ENCODE measurements at places on chromosomes 5 and 9.

- DNase-seq = no peak
Measured at GRCh38 chr5:111469293-111469896, 42.9 kb downstream of the STARD4 start.

- DNase-seq = no peak
Measured at GRCh38 chr5:45281081-45281480, 415.1 kb downstream of the HCN1 start.

DNA sequence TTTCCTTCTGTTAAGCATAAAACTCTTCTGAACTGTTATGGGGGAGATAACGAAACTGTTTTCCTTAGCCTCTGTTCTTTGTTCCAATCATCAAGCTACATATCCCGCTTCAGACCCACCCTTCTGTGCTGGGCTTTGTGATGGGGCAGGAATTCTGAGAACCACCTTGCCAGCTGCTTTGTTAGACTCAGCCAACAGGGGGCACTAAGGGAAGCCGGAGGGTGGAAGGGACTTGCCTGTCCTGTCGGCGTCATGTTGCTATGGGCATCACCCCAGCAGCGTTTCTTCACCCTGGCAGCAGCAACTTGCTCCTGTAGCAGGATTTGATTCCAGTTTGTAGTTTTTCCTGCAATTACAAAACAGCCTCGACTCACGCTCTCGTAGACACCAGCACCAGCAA is 169.1 kb downstream of the CAAP1 start:
- DNase-seq = no peak

DNA sequence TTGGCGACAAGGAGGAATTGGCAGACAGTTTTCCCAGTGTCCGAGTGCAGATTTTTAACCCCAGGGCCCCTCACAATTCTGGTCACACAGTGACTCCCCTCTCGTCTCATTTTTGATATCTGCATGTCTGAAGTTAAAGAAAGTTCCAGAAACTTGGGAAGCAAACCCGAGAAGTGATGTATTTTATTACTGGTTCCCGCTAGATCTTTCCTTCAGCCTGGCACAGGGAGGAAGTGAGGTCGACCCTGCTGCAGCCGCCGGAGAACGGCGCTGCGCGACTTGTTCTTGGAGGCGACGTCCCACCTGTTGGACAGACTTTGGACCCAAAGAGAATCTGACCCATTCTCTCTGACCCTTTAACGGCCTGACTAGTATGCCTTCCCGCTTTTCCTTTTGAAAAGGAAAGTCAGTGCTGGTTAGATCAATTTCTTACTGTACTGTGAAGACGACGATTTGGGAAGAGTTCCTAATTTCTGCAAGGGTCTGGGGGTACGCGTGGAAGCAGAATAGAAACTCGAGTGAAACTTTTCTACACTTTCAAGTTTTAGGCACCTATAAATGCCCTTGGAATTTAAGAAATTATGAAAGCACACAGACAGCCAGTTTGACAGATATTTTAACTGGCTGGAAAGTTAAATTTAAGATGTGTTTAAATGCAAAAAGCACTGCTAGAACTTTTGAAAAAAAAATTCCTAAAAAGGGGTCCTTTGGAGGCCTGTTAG is 744 bp downstream of the OTULIN start:
- DNase-seq = no peak

DNA sequence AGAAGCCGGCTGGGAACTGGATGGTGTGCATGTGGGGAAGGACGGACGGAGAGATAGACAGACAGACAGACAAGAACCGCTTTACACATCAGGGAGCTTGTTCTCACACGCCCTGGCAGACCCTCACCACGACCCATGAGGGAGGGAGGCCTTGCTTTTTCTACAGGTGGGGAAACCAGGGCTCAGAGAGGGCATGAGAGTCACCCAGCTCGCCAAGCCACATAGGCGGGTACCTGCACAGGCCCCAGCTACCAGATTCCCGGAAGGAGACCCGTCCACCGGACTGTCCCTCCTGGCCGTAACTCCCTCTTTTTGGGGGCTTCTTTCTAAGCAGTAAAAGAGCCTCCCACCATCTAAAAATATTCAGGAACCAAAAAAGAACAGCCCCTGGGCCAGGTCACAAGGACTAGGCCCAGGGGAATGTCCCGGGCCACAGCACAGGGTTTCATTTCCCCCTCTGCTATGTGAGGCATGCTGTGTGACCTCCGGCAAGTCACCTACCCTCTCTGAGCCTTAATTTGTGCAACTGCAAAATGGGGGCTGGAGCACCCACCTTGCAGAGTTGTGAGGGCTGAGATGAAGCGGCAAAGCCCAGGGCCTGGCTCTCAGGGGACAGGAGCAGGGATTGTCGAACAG is 84.4 kb upstream of the SARDH start:
- no peak for DNase-seq

- DNase-seq = no peak
Measured at GRCh38 chr9:12817702-12818101, 42.9 kb downstream of the LURAP1L start.

GRCh38 chr5:60763061-60763460 is 63.1 kb upstream of the DEPDC1B start:
- no peak for DNase-seq

DNA sequence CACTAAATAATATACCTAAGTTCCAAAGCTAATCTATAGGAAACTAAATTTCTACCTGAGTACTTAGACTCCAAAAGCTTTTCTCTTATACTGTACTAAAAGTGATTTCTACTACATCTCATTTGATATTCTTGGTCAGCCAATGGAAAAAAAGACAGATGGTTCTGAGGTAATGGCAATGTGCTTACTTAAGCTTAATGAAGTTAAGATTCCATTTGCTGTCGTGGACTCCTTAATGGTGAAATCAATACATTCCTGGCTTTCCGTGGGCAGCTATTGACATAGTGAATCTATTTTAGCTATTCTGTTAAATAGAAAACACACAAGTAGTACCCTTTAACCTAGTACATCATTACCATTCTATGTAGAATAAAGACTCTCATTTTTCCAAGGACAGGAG is 1825.6 kb upstream of the CDH9 start:
- DNase-seq = no peak

DNA sequence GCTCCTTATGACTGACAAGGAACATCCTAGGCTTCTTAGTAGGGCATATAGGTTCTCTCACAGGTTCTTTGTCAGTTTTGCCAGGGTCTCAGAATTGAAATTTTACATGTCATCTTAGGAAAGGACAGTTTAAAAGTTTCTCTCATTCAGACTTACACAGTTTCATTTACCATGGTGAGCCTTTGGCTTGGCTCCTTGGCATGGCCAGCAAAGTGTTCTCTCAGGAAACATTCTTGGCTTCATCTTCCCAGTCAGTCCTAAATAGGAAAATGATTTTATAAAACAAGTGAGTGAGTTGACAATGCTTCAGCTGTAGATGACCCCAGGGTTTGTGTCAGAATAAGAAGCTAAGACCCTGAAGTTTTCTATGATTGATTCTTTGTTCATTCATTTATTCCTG is 191.6 kb downstream of the PCSK5 start:
- DNase-seq = no peak

DNA sequence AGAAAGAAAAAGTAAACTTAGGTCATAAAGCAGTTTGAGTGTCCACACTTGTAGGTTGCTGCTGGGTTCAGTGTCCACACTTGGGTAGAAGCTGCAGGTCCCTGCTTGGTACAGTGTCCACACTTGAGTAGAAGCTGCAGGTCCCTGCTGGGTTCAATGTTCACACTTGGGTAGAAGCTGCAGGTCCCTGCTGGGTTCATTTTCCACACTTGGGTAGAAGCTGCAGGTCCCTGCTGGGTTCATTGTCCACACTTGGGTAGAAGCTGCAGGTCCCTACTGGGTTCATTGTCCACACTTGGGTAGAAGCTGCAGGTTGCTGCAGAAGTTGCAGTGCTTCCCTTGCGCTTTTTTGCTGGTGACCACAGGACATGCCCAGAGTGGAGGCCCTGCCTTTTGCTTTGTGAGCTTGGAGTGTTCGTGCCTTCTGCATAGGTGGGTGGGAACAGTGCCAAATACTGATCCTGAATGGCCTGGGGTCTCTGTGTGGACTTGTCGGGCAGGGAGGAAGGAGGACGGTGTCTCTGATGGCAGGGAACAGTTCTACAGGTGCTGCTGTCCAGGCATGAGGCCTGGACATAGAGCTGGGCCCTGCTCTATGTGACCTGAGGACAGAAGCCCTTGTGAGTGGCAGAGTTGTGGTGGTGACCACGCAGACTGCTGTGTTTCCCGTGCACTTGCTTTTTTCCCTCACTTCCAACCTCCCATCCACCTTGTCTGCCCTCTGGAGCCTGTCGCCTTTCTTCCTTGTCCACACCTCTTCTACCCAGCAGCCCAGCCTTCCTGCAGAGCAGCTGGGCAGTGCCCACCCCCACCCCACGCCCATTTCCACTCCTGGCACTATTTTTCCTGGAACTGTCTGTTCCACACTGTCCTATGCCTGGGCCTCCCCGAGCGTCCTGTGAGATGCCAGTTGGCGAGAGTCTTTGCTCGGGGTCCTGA is 120.8 kb downstream of the EHMT1 start:
- DNase-seq = no peak

GRCh38 chr9:91948597-91949391 is 1.2 kb downstream of the ROR2 start:
- DNase-seq = no peak

GRCh38 chr5:89204756-89205155 is 321.8 kb upstream of the MEF2C start:
- DNase-seq = no peak

- DNase-seq = no peak
Measured at GRCh38 chr5:73776405-73776804, 150.4 kb downstream of the ARHGEF28 start.

- DNase-seq = no peak
Measured at GRCh38 chr9:99399474-99399873, 177.4 kb downstream of the SEC61B start.

- no peak for DNase-seq
Measured at GRCh38 chr5:107402434-107403227, 268.1 kb downstream of the EFNA5 start.

GRCh38 chr5:115050866-115051265 is 118.8 kb downstream of the TRIM36 start:
- no peak for DNase-seq

DNA sequence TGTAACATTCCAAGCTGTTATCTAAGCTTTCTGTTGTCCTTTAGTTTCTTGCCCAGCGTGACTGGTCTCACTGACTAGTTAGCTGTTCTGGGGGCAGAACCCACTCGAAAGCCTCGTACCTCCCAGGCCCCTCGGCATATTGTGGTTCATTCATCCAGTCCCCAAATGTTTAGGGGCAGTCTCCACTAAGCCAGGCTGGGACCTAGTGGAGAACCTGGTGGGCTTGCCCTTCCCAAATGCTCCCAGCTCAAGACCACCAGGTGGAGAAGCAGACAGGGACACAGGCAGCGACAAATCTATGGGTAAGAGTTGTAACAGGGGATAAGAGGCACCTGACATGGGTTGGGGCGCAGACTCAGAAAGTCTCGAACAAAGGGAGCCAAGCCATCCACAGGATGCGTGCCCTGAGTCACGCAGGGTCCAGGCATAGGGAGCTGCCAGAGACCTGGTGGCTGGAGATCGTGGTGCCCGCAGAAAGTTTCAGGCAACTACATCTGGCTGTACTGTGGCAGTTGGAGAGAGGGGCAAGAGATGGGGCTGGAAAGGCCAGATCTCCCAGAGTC is 851 bp upstream of the EEIG1 start:
- no peak for DNase-seq

- DNase-seq = no peak
Measured at GRCh38 chr9:120306561-120306960, 273.4 kb downstream of the CDK5RAP2 start.

DNA sequence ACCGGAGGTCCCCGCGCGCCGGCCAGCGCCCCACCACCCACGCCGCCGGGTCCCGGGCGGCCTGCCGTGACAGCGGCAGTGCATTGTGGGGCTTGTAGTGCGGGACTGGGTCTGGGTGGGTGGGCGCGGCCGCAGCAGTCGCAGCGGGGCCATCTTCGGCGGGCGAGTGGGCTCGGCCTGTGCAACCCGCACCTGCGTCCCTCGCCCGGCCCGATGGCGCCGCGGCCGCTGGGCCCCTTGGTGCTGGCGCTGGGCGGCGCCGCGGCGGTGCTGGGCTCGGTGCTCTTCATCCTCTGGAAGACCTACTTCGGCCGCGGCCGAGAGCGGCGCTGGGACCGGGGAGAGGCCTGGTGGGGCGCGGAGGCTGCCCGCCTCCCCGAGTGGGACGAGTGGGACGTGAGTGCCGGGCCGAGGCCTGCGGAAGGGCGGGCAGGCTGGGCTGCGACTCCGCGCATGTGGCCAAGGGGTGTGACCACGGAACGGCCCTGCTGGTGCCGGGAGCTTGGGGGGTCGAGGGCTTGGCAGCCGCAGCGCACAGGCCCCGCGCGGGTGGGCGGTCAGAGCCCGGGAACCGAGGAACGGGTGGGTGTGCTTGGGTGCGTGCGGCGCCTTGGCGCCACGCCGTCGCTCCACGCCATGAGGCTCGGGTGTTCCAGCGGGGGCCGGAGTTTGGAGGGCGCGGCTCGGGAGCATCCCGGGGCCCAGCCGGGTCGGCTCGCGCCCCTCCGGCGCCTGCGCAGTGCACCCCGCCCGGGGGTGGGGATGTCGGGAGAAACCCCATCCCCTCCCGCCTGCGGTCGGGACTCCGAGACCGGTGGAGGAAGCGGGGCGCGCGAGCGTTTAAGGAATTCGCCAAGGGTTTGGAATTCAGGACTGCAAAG is at the start of gene ARL10:
Gene ARL10, plus strand, starts transcription at position 137 of the 881 bp plus-strand sequence. Its CDS starts 77 bp downstream, at position 214.
- no peak for DNase-seq

GRCh38 chr5:20370061-20370460 is 382.1 kb upstream of the CDH18 start:
- DNase-seq = no peak

GRCh38 chr5:157870837-157871834 is 12.2 kb upstream of the CLINT1 start:
- DNase-seq = no peak

DNA sequence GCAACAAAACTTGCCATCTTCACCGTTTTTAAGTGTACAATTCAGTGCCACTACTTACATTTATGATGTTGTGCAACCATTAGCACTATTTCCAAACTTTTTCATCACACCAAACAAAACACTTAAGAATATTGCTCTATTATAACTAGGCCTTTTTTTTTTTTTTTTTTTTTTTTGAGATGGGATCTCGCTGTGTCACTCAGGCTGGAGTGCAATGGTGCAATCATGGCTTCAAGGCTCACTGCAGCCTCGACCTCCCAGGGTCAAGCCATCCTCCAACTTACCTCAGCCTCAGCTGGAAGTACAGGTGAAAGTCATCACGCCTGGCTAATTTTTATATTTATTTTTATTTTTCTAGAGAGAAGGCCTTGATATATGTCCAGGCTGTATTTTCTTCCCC is 22.3 kb upstream of the LMNB1 start:
- no peak for DNase-seq

- no peak for DNase-seq
Measured at GRCh38 chr5:64301566-64301965, 135.9 kb downstream of the RNF180 start.
